ENCODE measurements at places on chromosomes 1 and 21.

GRCh38 chr21:26804895-26805609, 40.2 kb downstream of the ADAMTS1 start:
- DNase-seq: no peak

GRCh38 chr1:158169105-158169504, 11.6 kb upstream of the CD1D start:
- DNase-seq: no peak

DNA sequence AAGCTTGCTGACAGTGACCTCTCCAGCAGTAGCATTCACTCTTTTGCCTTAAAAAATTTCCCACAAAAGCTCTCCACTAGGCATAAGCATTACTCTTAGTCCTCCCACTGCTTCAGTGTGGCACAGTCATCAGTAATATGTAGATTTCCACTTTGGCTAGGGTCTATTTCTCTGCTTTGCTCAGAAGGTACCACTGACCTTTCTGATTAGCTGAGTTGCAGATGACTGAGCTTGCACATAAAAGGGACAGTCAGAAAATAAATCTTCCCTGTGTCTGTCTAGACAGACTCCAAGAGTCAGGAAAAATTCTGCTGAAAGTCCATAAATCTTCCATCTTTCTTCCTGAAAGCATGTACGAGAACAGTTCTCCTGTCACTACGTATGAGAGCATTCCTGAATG, 56.6 kb upstream of the APP start:
- no peak for DNase-seq

- DNase-seq: no peak
Observed at GRCh38 chr1:7970246-7970645, 8.7 kb downstream of the PARK7 start.

- DNase-seq: no peak
Observed at GRCh38 chr1:36675106-36675505, 192.4 kb upstream of the CSF3R start.

DNA sequence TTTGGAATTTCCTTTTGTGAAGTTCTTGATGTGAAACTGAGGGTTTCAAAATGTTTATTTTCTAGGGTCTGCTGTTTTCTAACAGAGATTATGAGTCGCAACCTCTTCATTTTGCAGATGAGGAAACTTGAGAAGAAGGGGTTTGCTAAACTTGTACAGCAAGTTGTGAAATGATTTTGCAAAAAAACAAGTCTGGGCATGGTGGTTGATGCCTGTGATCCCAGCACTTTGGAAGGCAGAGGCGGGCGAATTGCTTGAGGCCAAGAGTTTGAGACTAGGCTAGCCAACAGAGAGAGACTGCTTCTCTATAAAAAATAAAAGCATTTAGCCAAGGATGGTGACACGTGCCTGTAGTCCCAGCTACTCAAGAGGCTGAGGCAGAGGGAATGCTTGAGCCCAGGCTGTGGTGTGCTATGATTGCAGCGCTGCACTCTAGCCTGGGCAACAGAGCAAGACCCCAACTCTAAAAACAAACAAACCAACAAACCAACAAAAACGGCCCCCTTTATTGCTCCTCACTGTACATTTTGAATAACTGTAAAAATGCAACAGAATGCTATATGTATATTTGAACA, 9.9 kb downstream of the TRIM67 start:
- no peak for DNase-seq

DNA sequence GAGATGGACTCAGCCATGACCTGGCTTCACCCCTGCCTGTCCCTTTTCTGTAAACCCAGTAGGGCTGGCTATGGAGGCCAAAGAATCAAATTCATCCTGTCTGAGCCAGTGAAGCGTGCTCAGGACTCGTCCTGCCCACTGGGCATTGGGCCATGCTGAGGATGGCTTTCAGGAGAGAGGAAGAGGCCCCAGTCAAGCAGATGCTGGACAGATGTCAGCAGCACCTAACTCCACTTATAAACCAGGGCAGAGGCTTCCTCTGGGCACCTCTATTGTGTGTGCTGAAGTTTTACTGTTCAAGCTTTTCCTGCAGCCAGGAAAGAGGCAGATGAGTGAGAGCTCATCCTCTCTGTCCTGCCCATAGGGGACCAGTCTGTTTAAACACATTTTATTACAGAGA, 97.4 kb upstream of the GCLM start:
- DNase-seq: no peak

DNA sequence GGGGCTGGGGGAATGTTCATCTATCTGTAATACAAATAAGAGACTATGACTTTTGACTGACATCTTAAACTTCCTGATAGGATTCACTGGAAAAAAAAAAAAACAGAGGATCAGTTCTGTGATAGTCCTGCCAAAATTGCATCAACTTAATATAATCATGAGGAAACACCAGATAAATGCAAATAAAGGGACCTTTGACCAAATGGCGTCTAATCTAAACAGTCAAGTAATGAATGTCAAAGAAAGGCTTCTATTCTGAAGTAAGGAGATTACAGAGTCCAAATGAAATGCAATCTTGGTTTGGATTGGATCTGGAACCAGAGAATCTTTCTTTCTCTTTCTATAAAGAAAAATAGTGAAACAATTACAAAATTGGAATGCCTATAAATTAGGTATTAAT, 513.4 kb downstream of the KCNT2 start:
- no peak for DNase-seq

- no peak for DNase-seq
Observed at GRCh38 chr1:97630281-97630680, 290.6 kb downstream of the DPYD start.

GRCh38 chr1:64540265-64540791, 70.4 kb downstream of the CACHD1 start:
- DNase-seq: no peak

DNA sequence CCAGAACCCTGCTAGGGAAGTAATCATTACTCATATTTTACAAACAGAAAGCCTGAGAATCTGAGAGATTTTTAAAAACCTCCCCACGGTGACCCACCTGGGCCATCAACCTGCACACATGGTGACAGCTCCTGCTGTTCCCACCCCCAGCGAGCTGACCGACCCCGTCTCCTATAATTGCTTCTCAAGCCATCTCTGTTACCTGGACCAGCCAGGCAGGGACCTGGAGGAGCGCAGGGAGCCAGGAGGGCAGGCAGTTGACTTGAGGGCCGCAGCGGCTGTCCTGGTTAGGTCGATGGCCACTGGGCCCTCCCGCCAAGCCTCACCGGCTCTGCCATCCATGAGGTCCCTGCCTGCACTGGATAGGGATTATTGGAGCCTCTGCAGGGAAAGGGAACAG, 7.7 kb downstream of the TFF2 start:
- DNase-seq: no peak

DNA sequence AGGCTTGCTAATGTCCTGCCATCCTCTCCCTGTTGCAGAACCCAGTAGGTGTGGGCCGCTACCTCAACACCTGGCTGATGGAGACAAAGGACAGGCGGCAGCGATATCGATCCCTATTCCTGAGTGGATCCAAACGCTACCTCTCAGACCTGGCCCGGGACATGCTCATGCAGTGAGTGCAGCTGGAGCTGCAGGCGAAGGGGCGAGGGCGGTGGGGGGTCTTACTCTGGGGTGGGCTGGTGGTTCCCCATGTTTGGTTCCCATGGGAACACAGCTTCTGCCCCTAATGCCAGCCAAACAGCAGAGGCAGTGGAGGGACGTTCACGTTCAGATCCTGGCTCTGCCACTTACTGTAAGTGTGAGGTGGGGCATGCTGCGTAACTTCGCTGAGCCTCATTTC, 15.8 kb upstream of the TTC22 start:
- DNase-seq: no peak

GRCh38 chr1:169495916-169496315, 10.2 kb upstream of the SLC19A2 start:
- no peak for DNase-seq

DNA sequence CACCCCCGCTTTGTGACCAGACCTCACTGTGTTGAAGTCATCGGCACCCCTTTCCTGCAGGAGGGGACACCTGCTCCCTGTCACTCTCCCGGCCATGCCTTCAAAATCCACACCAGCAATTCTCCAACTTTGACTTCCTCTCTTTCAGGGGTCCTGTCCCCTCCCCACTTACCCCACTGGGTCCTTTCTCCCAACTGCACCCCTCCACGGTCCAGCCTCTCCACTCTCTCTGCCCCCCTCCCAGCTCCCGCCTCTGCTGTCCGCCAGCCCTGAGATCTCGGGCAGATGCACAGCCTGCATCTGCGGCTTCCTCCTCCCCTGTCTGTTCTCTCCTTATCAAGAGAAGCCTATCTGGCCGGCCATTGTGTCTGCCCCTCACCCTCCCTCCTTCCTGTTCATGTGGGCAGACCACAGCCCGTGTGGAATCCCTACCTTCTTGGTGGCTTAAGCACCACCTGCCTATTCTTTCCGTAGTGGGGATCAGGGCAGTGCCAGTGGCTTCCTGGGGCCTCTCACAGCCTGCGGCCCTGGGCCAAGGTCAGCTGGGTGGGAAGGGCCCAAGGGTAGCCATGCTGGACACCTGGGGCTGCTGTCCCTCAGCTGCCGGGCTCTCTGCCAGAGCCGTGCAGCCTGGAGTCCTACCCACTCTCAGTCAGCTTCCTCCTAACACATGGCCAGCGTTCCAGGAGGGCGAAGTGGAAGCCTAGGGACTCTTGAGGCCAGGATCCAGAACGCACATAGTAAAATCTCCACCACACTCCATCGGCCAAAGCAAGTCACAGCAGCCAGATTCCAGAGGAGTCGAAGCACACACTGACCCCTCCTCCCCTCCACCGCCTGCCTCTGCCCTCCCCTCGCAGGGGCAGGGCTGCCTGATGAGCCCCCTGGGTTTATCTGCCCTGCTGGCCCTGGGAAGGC, 5.1 kb upstream of the HES4 start:
- DNase-seq: no peak

DNA sequence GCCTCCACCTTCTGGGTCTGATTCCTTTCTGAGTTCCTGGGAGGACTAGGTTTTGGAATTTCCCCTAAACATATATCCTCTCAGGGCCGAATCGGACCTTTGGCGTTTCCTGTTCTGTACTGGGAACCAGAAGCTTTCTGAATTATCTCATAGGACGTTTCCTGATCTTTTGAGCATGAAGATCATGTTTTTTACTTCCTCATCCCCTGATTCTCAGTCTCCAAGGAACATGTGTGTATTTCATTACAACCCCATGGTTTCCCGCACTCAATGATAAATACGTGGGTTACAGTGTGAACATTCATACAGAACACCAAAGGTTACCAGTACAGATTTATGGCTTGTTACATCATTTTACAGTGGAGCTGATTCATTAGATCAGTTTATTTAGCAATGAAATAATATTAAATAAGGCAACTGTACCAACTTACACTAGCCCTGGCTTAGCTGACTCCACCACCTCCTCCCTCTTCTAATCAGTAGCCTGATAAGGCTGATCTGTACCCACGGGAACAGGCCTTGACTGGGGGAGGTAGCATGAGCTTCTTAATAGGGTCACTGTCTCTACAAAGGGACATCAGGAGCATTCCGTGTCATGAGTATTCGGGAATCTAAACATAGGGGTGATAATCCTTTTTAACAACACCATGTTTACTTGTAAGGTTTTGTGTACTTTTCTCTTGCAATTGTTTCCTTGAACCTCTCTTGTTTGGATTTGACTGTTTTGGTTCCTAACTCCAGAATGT, 57.8 kb upstream of the ERRFI1 start:
- DNase-seq: no peak

GRCh38 chr1:48405400-48405799, 66.6 kb downstream of the SPATA6 start:
- no peak for DNase-seq

DNA sequence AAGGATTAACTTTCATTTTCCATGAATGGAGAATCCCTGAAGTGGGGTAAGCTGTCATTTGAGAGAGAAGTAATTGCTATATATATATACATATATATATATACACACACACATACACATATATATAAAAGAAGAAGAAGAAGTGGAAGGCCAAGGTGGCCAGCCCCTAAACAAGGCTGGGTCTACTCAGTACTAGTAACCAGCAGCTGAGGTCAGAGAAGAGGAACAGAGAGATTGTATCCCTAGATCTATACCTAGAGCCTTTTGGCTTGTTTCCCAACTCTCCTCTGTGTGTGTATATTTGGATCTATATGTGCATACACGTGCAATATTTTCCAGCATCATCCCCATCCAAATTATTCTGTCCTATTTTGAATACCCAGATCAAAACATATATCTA, 5.2 kb downstream of the TNFSF4 start:
- DNase-seq: no peak

DNA sequence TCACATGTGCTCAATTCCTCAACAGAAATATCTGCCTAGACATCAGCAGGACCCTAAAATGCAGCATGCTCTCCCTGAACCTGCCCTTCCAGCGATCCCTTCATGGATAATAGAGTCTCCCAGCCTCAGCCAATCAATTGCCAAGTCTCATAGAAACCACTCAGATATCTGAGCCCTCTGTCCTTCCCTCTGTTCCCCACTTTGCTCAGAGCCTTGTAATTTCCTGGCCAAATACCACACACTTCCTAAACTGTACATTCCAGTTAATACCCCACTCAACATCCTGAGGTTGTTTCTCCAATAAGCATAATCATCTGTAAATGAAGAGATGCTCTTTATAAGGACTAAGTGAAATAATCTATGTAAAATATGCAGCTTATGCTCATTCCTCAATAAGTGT, 59.3 kb upstream of the PTGFRN start:
- no peak for DNase-seq

- no peak for DNase-seq
Observed at GRCh38 chr21:41747943-41748738, 18.7 kb downstream of the RIPK4 start.

- no peak for DNase-seq
Observed at GRCh38 chr1:209657140-209657879, 5.1 kb upstream of the LAMB3 start.

GRCh38 chr21:31830701-31831100, 42.1 kb upstream of the HUNK start:
- DNase-seq: no peak

GRCh38 chr1:91783423-91784170, 102.4 kb downstream of the TGFBR3 start:
- DNase-seq: no peak

- no peak for DNase-seq
Observed at GRCh38 chr1:203465948-203466347, 9.7 kb upstream of the PRELP start.

DNA sequence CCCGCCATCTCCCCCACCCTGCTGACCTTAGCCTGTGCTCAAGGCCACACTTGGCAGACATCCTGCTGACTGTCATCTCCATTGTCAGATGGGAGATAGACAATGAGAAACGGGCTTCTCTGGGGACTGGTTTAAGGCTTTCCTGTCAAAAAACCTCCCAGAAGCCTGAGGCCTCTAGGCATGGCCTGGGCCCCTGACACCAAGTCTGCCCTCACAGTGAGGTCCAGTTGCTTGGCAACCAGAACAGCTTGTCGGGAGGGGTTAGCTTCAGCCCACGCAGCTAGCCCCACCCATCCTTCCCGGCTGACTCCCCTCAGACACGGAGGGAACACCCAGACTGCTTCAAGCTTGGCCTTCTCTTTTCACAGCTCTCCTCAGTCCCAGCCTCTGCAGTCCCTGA, 11.0 kb downstream of the PLEKHA6 start:
- DNase-seq: no peak

- no peak for DNase-seq
Observed at GRCh38 chr1:19405761-19406487, 79.4 kb downstream of the CAPZB start.

GRCh38 chr1:208080396-208081286, 163.5 kb downstream of the PLXNA2 start:
- no peak for DNase-seq
